AG10803 (cell line): ENCODE measurements at places on chromosomes 16 and 17.

- peak; percentile 32 for DNase-seq
These were observed at the start of gene PNMT for GRCh38 chr17:39667945-39668924. PNMT (plus strand) TSS chr17:39668453; CDS start chr17:39668476, 23 bp downstream.

- DNase-seq = no peak
These were observed 20.9 kb upstream of the IL17C start for GRCh38 chr16:88617268-88618031.

DNA sequence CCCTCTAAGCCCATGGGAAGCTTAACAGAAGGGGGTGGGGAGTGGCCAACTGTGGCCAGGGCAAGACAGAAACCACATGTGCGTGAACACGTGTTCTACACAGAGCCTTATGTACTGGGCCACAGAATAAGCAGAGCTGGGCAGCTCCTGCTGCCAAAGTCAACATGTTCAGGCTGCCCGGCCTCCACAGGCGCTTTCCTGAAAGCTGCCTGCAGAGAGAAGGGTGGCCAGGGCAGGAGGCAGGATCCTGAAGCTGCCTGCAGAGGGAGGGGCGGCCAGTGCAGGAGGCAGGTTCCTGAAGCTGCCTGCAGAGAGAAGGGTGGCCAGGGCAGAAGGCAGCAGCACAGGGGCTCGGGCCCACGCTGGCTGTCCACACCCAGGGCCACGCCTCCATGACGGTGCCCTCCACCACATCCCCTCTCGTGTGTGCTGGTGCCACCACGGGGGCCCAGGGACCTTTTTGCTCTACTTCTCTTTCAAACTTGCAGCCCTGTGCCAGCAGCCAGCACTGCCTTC lies 79.5 kb downstream of the ANKRD11 start:
- DNase-seq = peak; percentile 87

DNA sequence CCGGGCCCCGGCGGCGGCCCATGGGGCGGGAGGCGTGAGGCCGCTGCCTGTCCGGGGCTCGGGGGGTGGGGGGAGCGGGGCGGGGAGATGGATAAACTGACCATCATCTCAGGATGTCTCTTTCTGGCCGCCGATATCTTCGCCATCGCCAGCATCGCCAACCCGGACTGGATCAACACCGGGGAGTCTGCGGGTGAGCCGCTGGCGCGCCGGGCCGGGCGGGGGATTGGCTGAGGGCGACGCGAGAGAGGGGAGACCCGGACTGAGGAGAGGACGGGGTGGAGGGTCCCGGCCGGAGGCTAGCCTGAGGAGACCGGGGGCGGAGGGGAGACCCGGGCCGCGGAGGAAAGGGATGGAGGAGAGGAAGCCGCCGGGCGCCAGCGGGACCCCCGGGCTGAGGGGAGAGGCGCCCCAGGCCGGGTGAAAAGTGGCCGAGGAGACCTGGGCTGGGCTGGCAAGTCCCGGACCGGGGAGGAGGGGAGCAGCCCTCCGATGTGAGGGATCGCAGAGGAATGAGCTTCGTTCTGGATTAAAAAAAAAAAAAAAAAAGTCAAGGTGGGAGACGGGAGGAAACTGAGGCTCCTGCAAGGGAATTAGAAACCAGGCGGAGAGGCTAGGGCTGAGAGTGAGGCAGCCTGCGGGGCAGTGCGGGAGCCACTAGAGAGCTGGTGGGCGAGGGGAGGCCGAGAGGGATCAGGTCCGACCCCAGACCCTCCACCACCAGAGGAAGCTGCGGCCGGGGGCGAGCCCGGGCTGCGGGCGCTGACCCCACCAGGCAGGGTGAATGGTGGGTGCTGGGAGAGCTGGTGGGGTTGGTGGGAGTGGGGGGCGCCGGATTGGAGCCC lies 526 bp downstream of the MOSMO start:
- DNase-seq = no peak

GRCh38 chr17:9824797-9825338 lies 856 bp upstream of the GLP2R start:
- no peak for DNase-seq

GRCh38 chr16:27761816-27762215 lies 211.9 kb downstream of the KATNIP start:
- DNase-seq = no peak

DNA sequence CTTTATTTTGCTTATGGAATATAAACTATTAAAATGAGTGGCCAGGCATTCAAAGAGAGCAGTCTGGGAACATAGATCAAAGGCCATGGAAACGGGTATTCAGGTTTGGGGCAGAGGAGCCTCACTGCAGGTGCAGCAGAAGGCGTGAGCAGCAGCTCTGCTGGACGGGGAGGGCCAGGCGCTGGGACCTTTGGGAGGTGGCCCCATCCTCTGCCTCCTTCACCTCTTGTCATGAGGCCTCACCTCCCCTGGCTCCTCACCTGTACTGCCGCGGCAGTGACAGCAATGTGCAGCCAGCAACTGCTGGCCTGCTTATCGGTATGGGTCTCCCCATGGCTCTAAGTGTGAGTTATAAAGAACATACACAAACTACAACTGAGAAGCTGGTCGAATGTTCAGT lies 109.4 kb downstream of the CDK5R1 start:
- DNase-seq = no peak

GRCh38 chr17:77163001-77163400 lies 22.2 kb downstream of the SEC14L1 start:
- DNase-seq = no peak

DNA sequence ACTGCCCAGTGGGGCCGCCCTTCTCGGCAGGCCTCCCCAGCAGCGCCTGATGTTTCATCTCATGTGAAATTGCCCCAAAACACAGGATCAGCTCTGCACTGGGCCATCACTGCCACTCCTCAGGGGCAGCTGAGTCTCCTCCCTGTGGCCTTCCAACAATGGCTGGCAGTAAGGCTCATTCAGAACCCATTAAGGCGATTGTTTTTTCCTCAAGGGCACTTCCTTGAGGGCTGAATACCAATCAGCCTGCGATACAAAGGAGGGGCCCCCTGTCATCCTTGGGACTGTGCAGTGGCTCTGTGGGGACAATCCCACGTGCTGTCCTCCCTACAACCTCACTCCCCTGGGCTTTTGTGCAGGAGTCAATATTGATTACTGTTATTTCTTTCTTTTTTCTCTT lies 47.5 kb downstream of the XYLT1 start:
- DNase-seq = no peak

- no peak for DNase-seq
These were observed 6.4 kb upstream of the KIFC3 start for GRCh38 chr16:57808589-57809228.

DNA sequence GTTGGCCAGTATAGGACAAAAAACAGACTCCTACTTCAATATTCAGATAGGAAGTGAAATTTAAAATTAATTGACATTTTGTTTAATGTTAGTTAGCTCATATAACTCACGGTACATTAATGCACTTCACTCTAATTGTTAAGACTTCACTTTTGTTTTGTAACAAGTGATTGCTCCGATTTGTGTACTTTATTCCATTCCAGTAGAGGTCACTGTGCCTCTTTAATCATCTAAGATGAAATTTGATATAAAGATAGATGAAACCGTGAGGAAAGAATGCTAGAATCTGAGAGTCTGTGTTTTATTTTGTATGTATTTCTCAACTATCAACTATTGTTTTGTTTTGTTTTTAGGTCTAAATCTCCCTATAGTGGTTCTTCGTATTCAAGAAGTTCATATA lies 29.0 kb downstream of the RBBP6 start:
- DNase-seq = peak; percentile 43

- DNase-seq = no peak
These were observed 288.7 kb upstream of the ERCC4 start for GRCh38 chr16:13631213-13631767.

DNA sequence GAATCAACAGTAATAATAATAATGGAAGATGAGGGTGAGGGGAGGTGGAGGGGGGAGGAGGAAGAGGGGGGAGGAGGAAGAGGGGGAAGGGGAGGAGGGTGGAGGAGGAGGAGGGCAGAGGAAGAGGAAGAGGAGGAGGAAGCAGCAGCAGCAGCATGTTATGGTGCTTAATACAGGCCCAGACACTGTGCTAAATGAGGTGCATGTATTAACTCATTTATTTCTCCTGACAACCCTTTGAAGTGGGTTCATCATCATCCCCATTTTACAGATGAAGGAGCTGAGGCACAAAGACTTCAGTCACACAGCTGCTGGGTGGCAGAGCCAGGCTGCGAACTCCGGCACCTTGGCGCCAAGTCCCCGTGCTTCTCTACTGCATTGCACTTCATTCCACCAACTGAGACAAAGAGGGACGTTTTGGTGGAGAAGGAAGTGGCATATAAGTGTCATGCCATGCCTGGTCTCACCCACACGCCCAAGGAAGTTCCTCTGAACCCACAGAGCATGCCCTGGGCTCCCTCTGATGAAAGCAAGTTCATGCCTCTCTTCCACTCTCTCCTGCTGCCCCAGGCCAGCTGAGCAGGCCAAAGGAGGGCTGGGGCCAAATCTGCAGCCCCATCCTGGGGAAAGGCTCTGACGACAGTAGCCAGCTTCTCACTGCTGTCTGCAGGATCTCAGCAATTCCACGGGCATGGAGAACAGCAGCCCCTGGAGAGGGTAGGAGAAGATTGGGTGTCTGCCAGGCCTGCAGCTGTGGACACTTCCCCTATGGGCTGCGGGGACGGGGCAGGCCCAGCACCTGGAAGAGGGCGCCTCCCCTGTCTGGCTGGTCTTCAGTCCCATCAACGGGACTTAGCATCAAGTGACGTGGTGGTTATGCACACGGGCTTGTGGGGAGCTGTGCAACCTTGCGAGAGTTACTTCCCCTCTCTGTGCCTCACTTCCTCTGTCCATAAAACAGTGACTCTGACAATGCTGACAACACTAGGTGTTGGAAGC lies 21.8 kb downstream of the XYLT1 start:
- DNase-seq = no peak

DNA sequence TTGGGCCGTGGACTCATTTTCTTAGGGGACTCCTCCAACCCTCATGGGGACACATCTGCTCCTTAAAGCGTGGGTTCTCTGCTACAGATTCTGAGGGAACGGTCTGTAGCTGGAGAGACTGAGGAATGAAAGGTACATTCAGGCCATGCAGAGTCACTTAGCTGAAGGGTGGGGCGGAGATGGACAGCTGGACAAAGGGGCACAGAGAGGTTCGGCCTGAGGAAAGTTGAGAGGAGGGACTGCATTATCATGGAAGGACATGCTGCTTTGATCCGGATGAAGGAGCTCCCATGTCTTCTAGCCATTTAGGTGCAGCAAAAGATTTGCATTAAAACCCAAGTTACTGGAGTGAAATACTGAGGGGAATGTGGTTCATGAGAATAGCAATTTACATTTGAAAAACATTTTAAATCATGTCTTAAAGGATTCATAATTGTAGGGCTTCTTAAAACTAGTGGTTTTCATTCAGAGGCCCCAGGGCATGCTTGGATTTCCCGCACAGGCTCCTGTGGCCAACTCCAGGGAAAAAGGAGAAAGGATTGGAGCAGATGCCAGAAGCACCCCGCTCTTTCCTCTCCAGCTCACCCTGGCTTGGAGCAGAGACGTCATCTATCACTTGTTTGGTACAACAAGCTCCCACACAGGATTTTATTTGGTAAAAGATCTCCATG lies 54.2 kb downstream of the CDRT4 start:
- DNase-seq = no peak

- no peak for DNase-seq
These were observed 633 bp upstream of the NOL3 start for GRCh38 chr16:67169642-67170167.

DNA sequence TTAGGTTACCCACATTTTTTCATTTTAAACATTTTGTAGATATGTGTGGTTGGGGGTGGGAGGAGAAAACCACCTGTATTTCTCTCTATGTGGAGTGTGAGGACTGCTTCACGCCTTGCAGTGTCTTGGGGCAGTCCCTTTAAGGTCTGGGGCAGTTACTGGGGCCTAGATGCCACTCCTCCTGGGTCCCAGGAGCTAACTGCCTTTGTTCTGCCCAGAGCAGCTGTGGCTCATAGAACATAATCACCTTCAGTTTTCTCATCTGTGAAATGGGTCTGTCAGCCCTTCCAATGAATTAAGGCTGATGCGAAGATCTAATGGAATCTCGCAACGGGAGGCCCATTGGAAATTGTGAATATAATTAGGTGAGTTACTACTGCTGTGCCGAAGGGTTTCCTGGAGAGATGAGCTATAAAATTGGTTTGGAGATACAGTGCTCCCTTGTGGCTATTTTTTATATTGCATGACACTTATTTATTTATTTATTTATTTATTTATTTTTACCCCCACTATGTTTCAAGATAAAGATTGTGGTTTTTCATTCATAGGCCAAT lies 22.9 kb downstream of the DHRS7C start:
- peak; percentile 44 for DNase-seq

DNA sequence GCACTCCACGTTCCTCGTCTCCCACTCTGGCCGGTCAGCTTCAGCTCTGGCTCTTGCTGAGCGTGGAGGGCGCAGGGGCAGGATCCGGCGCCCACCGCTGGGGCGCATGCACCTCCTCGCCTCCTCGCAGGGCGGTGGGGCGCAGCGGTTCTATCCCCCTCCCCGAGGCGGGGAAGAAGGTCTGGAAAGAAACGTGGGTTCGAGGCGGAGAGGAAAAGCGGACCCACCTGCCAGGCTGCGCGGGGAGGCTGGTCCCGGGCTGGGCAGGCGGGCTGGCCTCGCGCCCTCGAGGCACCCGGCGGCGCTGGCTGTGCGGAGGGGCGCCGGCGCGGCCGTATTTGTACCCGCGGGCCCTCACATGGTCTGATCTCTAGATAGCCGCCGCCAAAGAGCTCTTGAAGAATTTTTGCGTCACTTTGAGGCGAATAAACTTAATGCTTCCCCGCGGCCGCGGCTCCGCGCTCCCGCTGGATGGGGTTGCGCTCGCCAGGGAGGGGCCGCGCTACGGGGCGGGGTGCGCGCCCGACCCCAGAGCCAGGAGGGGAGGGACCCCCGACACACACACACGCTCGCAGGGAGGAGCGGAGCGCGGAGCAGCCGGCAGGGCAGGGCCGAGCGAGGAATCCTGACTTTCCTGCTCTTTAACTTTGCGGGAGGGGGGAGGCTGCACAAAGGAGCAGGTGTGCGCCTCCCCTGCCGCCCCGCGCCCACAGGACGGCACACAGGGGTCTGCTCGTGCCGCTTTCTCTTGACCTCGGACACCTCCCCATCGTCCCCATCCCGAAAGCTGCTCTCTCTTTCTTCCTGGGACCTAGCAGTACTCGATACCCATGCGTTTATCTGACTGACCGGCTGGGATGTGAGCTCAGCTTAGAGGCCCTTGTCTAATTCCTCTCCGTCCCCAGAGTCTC lies at the start of gene SLC6A4:
TSS of gene SLC6A4 (minus strand) at position 312 of the 911 bp plus-strand sequence. CDS start 13,739 bp downstream, outside the sequence.
- DNase-seq = no peak

GRCh38 chr16:27829975-27830374 lies 233.5 kb downstream of the GSG1L start:
- no peak for DNase-seq

- peak; percentile 48 for DNase-seq
These were observed 30.1 kb downstream of the VAC14 start for GRCh38 chr16:70770626-70771552.
